ENCODE measurements at places on chromosomes 12 and 14.

- DNase-seq: no peak
These were observed 3.0 kb upstream of the KRT3 start for GRCh38 chr12:52798671-52799504.

GRCh38 chr12:85441741-85442140, 161.7 kb downstream of the ALX1 start:
- DNase-seq: no peak

DNA sequence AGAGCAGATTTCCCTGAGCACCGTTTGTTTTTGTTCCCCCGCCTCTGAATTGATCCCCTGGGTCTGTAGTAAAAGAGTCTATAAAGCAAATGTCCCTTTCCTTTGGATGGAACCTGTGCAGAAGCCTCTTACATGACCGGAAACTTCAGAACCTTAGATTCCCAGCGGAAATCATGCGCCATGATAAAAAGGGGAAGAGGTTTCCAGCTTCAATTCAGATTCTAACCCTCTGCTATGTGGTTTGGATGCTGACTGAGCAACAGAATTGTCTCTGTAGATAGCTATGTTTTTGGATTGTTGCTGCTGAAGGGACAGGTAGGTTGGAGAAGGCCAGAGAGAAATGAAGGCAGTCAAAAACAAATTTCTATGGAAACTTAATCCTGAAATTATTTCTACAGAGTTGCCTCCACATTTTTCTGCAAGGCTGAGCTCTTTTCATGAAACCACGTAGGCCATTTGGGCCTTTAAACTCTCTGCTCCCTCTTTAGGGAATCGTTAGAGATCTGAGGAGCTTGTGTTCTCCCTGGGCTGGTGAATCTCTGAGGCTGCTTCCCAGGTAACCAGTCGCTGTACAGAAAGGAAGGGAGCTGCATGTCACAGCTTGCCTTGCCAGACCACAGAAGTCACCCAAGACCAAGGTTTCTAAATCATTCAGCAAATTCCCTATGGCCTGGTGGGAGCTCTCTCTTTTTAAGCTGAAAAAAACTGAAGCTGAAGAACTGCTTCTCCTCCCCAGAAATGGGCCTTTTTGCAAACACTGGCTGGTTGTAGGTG, 28.7 kb upstream of the OR10P1 start:
- DNase-seq: no peak

- DNase-seq: no peak
These were observed 27.2 kb downstream of the FBRSL1 start for GRCh38 chr12:132517013-132517739.

DNA sequence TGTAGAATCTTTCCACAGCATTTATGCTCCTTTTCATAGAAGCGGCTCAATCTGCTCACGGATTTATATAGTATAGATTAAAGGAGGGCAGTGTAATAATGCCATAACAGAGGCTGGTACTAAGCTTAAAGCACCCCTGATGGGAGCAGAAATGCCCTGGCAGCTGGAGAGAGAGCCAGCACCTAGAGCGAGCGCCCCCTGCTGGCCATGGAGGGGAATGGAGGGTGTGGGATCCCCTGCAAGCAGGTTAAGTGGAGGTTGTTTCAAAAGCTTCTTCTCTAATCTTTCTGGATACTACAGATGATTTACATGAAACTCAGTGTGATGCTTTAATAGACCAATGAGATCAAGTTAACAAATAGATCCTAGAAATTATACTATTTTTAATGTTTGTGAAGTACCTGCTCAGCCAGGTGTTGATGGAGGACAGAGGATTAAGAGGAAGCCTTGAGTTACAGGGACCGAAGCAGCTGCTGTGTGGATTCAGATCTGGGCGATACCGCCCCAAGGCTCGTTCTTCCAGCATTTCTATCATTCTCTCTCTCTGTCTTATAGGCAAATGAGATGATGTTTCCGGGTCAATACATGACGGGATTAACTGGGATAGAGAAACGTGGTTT, 1519.3 kb upstream of the TMEM132C start:
- DNase-seq: peak; percentile 87

DNA sequence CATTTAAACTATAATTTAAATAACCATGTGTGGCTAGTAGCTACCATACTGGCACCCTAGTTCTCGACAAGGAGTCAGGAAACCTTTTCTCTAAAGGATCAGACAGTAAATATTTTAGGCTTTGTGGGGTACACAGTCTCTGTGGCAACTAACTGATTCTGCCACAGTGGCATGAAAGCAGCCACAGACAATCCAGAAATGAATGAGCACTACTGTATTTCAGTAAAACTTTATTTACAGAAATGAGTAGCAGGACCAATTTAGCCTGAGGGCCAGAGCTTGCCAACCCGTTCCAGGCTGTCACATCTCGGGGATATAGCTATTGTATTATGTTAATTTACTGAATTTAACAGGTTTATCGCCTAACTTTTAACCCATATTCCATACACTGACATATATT, 278.7 kb downstream of the ITPR2 start:
- DNase-seq: no peak

DNA sequence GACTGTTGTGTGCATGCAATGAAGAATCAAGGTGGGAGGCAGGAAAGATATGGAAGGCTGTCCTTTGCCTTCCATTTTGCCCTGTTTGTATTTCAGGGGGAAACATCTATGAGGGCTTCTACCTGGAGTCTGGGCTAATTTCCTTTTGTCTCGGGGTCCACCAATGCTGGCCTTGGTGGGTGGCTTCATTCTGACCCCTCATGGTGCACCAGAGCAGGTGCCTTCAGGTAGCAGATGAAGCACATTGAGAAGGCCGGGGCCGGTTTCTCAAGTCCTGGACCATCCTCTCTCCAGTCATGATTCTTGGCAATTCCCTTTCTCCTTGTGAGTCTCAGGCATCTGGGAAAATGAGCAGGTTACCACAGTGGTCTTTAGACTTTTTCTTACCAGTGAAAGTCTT, 47.2 kb downstream of the RPH3A start:
- DNase-seq: no peak

DNA sequence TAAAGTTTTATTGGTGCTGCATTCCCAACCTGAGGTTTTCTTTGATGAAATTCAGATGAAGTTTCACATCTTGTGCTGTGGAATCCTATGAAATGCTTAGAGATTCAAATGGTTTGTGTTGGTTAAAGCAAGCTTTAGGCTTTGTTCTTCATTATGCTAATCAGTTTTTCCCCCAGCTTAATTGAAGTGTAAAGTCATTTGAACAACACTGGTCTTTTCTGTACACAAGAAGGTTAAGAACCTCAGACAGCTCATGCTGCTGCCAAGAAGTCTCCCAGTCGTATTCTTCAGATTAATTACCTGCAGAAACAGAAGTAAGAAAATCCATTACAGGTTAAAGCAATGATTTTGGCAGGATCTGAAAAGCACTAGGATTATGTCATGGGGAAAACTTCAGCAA, 48.9 kb downstream of the EML1 start:
- no peak for DNase-seq

GRCh38 chr12:132619071-132619385, 452 bp downstream of the P2RX2 start:
- DNase-seq: no peak

DNA sequence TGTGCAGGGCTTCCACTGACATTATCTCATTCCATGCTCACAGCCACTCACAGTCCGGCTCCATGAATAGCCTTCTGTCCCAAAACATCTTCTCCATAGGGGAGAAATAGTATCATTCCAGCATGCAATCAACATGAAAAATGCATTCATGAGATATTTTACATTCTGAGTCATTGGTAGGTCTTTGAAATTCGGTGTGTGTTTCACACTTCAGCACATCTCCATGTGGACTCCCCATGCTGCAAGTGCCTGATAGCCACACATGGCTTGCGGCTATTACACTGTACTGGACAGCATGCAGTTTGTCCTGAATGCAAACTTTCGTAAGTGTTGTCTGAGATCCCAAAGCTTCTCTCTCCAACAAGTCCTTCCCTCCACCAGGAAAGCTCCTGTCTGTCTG, 449.3 kb downstream of the MED13L start:
- DNase-seq: no peak

GRCh38 chr14:74543771-74544438, 50.3 kb downstream of the ISCA2 start:
- DNase-seq: no peak

DNA sequence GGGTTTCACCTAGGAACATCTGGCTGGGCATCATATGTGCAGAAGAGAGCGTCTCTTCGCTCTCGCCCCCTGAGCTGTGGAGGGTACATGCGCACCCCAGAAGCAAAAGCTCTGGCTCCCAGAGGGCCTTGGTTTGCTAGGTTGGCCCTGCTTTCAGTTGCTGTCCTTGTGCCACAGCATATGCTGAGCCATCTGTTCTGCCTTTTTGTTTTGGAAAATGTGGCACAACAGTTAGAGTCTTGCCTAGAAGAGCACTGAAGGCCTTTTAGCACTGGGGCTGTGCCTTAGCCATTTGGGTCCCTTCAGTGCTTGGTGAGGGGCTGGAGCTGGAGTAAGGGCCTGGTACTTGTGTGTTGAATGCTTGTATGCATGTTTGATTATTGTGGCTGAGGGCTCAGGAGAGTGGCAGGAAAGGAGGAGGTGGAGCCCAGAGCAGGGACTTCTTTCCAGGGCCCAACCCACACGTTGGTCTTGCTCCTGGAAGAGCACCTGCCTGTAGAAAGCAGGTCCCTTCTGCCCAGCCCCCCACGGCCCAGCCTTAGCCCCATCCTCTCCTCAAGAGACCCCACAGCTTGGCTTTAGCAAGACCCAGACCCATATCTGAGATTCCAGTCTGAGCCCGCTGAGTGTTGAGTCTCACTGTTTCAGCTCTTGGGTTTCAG, 113.7 kb downstream of the SLC25A47 start:
- DNase-seq: no peak

DNA sequence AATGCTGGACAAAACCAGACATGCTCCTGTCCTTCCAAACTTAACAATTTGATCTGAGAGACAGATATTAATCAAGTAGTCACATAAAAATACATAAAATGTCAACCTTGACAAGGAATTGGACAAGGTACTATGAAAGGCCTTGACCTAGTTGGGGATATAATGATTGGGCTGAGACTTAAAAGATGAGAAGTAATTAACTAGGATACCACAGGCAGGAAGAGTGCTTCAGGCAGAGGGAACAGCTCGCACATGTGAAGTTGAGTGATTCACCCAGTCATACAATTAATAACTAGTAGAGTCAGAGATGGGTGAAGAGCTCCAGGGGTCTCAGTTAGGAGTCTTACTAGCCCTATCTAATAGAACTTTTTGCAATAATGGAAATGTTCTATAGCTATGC, 259.5 kb downstream of the MSRB3 start:
- no peak for DNase-seq

GRCh38 chr12:41140117-41140516, 48.0 kb upstream of the PDZRN4 start:
- DNase-seq: no peak

DNA sequence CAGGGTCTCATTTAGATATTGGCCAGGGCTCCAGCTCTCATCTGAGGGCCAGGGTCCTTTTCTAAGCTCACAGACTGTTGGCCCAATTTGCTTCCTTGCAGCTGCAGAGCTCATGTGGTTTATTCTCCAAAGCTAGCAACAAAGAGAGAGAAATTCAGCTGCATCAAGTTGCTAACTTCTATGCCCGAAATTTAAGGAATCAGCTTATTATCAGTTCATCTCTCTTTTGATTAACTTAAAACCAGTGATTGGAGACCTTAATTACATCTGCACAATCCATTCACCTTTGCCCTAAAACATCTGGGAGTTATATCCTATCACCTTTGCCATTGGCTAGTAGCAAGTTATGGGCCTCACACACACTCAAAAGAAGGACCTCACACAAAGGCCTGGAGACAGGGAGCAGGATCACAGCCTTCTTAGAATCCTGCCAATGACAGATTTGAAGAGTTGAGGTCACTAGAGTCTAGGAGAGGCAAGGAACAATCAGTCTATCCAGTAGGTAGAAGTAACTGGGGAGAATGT, 258.8 kb upstream of the GARIN6 start:
- DNase-seq: no peak

DNA sequence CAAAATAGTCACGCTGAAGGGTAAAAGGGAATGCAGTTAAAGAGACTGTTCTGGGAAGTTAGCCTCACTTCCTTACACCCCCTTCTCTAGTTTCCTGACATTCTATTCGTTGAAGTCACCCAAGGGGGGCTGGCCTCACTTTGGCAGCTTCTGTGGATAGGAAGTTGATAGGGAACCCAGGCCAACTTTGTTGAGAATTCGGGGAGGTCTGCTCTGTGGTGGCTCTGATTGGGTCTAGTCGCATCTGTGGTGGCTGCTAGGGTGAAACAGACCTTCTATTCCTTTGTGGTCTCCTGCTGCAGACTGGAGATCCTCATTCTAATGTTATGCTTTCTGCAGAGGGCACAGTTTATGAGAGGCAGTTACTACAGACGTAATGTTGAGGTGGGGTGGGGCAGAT, 28.8 kb upstream of the GZMB start:
- no peak for DNase-seq

- peak; percentile 72 for DNase-seq
These were observed 14.8 kb upstream of the PPP1R1A start for GRCh38 chr12:54603173-54603814.

DNA sequence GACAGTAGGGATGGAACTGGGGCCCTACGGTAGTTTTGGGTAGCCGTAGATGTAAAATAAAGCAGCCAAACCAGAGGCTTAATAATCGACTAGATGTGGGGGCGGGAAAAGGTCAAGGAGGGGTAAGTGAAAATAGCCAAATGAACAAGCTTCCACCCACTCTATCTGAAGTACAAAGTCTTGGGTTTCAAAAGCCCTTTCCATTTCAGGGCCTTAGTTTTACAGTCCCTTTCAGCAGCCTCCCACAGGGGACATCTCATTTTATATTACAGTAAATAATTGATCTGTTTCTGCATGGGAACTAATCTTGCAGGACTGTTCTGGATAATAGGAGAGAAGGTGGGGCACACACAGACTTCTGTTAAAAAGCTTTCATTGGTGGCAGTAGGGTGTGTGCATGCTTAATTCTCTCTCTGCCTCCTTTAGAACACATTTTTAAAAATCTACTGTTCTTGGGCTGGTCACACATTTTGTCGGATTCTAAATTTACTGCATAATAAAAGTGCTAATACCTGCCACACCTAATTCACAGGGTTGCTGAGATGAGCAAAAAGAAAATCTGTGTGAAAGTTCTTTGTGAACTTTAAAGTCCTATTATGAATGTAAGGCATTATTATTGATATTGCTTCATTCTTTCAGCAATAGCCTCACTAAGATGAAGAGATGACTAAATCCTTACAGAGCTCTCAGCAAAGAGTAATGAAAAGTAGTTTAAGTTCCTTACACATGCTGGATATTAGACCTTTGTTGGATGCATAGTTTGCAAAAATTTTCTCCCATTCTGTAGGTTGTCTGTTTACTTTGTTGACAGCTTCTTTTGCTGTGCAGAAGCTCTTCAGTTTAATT, 104.6 kb downstream of the ITPR2 start:
- DNase-seq: no peak

DNA sequence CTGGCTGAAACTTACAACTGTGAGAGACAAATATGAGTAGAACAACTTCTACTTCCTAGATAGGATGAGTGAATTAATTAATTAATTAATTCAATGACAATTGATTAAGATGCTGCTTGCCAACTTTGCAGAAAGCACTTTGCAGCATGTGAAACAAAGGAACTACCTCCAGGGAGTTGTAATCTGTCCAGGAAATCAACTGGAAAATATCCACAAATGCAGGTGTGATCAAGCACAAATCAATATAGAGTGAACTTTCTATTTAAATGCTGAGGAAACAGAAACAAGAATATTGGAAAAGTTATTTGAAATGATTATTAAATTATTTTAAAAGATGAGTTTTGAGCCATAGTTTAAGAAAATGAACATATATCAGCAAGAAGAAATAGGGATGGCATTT, 163.9 kb upstream of the ARID2 start:
- DNase-seq: no peak

- no peak for DNase-seq
These were observed 48.1 kb upstream of the BICDL1 start for GRCh38 chr12:119940897-119941296.

GRCh38 chr14:100274250-100274649, 32.0 kb downstream of the SLC25A29 start:
- DNase-seq: no peak
